ENCODE measurements at places on chromosomes 7 and 10.

GRCh38 chr10:125407000-125407502 is 246.7 kb upstream of the CTBP2 start:
- no peak for DNase-seq

- no peak for DNase-seq
These were observed 1264.5 kb upstream of the PHF14 start for GRCh38 chr7:9709216-9709615.

- DNase-seq: no peak
These were observed 25.2 kb upstream of the CFAP46 start for GRCh38 chr10:132967540-132967939.

DNA sequence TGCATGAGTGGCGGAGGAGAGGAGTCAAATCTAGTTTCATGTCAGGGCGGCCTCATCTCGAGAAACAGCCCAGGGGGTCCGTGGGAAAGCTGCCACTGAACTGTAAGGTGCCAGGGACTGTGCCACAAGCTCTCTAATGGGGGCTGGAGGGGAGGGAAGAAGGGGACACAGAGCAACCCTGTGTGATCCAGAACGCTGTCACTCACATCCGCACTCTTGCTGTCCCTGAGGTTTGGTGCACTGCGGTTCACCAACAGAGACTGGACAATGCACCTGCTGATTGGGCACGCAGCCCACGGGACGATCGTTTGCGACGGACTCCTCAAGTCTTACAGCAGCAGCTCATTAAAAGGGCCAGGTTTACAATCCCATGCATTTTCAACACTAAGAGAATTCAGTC is 47.7 kb downstream of the AMZ1 start:
- no peak for DNase-seq

DNA sequence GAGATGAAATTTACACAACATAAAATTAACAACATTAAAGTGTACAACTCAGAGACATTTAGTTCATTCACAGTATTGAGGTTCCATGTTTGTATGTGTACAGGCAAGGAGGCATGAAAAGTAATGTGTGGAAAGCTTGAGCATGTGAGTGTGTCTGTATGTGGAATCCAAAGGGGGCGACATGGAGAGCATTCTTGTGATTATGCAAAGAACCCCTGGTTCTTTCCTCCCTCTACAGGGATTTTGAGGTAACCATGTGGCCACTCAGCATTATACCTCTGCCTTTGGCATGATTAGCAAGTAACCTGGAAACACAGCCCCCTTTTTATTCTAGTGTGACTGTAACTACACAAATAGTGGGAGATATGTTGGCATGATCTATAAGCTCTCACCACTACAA is 21.0 kb downstream of the OR2F1 start:
- DNase-seq: no peak

DNA sequence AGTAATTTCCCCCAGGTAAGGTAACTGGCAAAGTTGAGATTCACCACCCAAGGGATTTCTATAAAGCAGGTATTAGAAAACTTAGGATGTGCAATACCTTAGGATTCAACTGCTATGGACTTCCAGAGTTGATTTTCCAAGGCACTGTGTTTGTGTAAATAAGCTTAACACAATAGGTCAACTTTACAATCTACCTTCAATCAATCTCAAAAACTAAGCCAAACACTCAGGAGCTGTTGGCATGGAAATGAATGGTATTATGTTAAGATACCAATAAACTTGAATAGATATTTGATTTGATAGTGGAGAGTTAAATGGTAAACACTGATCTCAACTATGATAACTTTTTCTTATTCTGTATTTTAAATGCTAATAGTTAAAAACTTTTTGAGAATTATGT is 762 bp upstream of the SEMA3E start:
- DNase-seq: no peak

DNA sequence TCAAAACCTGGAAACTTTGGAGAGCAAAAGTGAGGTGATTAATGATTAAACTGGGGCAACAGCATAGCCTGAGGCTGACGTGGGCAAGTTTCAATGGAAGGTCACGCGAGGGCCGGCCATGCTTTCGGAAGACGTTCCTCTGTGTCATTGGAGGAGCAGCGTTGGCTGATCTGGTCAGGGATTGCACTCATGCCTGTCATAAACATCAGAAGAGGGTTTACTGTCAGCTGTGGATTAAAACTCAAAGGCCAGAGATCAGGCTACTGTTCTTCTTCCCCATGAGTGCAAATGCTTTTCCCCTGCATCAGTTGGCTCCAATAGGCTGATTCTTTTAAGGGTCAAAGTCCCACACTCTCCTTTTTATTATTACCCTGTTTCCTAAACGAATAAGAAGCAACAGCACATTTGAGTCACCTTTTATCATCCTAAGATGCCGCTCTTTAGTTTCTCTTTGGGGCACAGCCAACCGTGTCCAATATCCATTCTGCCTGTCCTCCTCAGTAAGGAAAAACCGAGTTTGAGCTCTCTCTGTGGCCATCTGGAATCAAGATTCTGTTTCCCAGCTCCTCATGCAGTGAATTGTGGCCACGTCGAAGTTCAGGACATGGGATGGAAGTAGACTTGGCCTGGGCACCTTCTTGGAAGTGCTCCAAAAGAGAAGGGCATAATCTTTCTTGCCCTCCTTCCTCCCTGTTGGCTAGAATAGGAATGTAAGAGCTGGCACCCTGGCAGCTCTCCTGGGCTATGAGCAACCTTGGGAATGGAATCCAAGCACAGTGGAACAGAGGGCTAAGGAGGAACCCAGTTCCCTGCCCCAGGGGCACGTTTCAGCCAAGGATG is 62.5 kb upstream of the INSIG1 start:
- no peak for DNase-seq

DNA sequence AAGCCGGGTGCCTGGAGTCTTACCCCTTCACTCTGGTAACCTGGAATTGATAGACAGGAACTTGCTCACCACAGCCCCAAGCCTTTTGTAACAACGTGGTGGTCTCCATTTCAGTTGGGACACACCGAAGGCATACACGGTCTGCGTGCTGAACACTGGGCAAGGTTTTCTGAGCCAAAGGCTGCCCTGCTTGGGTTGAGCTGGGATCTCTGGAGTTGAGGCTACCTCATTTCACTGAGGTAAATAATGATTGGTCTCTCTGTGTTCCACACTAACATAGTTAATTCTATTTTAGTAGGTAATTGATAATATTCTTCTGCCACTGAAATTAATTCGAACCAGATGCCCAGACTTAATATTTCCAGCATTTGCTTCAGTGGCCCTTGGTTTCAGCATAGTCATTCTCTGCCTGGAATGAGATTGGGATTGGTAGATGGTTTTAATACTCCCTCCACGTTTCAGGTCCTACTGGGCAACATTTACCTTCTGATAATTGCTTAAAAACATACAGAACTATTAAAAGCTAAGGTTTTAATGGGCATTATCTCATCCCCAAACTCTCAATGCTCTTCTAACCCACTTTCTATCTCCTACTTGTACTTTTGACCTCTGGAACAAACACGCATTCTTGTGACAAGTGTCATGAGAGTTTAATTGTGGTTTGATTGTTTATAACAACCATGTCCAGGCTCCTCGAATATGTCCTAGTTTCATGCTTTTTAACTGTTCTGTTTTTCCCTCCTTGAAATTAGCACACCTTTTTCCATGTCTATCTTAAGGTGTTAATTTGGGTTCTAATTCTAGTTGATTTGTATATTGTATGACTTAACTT is 202.3 kb upstream of the KLF6 start:
- DNase-seq: no peak

GRCh38 chr7:6148724-6149360 is 117.7 kb downstream of the ANKRD61 start:
- no peak for DNase-seq

- DNase-seq: no peak
These were observed 6.9 kb downstream of the TMEM140 start for GRCh38 chr7:135154734-135155133.

DNA sequence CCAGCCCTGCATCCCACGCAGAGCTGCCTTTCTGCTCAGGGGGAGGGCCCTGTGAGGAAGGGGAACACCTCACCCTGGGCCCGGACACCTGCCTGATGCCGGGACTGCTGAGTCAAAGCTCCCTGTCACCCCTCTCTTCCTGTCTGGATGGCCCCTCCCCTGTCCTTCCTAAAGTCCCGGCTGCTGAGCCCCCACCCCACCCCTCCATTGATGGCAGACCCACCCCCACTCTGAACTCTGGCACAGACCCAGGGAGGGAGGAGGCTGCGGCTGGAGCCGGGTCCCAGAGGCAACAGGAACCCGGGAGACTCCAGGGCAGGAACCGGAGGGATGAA is 78.7 kb downstream of the ELFN1 start:
- DNase-seq: no peak

GRCh38 chr10:1417574-1417973 is 319.8 kb downstream of the ADARB2 start:
- DNase-seq: no peak

DNA sequence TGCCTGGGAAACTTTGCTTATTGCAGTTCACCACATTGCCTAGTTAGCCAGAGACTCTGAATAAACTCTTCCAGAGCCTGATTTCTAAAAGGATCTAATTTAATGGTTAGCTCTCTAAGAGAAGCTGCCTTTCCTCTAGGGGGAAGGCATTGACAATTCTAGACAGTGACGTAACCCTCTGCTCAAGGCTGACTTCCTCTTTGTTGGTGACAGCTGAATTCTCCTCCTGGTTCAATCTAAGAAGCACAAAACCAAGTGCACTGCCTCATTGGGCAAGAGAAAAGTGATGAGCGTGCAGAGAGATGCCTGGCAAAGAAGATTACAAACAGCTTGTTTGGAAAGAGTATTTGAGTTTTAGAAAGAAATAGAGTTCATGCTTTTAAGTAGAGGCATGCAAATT is 102.7 kb downstream of the MACC1 start:
- DNase-seq: no peak

- DNase-seq: no peak
These were observed 60.5 kb downstream of the HK1 start for GRCh38 chr10:69338547-69339450.

- no peak for DNase-seq
These were observed 483.8 kb upstream of the FOXK1 start for GRCh38 chr7:4198301-4198700.

- DNase-seq: no peak
These were observed 112.8 kb upstream of the PDCD4 start for GRCh38 chr10:110758898-110759297.

GRCh38 chr7:130891254-130892094 is 157.5 kb upstream of the KLF14 start:
- DNase-seq: no peak

- no peak for DNase-seq
These were observed 128.3 kb downstream of the SKAP2 start for GRCh38 chr7:26735976-26736600.

GRCh38 chr10:120517196-120517595 is 60.2 kb downstream of the PLPP4 start:
- DNase-seq: no peak

- DNase-seq: no peak
These were observed 17.3 kb upstream of the CUBN start for GRCh38 chr10:17146892-17147291.

DNA sequence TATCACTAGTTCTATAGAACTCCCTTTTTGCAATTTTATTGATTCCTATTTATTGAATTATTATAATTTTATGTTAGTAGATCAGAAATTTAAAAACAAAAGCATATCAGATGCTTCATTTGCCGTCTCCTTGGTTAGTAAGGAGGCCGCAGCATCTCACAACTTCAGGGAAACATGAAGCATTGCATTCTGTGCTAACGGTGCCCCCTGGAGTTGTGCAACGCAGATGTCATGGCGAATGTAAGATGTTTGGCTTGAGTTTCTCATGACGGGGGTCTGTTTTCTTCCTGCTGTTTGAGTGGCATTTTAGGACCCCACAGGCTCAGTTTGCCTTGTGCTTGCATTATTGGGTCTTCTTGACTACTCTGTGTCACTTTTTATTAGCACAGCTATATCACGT is 124.8 kb downstream of the CNNM2 start:
- peak; percentile 8 for DNase-seq

DNA sequence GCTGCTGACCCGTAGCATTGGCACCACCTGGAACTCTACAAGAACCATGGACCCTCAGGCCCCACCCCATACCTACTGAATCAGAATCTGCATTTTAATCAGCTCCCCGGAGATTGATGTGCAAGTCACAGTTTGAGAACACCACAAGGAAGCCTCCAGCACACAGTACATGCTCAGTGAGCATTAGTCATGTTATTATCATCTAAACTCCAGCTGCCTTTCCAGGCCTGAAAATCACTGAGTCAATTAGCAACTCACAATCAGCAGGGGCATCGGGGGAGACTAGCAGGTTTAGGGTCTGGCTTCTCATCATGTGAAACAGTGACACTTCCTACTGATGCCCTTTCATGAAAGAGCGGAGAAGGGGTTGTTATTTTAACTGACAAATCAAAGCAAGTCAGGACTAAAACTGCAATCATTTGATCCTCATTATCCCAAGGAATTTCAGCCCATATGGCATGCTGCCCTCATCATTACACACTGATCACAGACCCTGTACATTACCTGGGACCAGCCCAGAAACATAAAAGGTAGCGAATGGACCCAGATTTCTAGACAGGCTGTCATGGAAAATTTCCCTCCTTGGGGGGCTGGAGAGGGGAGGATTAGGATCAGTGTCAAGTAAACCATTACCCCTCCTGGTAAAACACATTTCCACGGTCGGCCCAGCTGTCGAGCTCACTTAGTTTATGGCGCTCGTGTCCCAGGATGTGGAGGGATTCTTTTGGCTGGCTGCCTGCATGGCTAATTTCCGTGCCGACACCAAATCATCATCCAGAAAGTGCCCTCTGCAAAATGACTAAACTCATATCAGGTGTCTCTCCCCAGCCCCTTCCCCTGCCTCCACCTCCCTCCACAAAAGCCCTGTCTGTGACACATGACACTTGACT is 122.8 kb downstream of the PRLHR start:
- DNase-seq: no peak

DNA sequence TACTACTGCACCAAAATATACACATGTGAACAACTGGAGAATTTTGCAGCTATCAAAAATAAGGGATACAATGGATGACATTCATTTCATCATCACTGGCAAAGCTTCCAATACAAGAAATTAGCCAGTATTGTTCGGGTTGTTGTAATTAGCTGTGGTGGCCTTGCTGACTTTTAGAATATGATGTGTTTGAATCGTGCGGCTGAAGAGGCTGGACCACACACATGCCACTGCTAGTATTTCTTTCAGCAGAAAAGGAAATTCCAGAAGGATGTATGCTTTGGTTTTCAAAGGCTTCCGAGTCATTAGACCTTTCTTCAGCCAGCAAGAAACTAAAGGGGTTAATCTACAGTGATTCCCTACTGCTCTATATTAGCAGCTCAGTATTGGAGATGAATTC is 16.6 kb downstream of the RPP38 start:
- no peak for DNase-seq

- DNase-seq: no peak
These were observed 242.6 kb downstream of the GATA3 start for GRCh38 chr10:8297107-8297506.
